Activated CD8-positive, alpha-beta memory T cell treated with anti-CD3 and anti-CD28 coated beads, Interleukin-2, amount 10 ng/mL, durations not matched to agents 7 days and 5 days (primary cell): ENCODE measurements at places on chromosomes 13 and 19. TPM values are rescaled to one million over a fixed set of nuclear protein-coding genes. Genes with fewer than 3 reads are reported as not detected.

HSPB6 gene
- total RNA-seq, result not detected

NPAS1 gene
- total RNA-seq, result 0.68 TPM

LGALS7 gene
- total RNA-seq, result not detected

PDS5B gene
- 57.6 TPM for total RNA-seq

ZNF181 gene
- 1.9 TPM for total RNA-seq

PPP1R13L gene
- 6.4 TPM for total RNA-seq

PABPC3 gene
- 0.52 TPM for total RNA-seq

GRCh38 chr13:43023289-43023963, at the start of gene DNAJC15:
DNAJC15 (plus strand) TSS chr13:43023586; CDS start chr13:43023627, 41 bp downstream.
- H3K27me3 ChIP-seq, result no peaks in the 10 kb centered on the region
- peak within 1 kb of the TSS; percentile 99 for H3K4me3 ChIP-seq
- H3K27ac ChIP-seq, result peak within 1 kb of the TSS; percentile 97
- H3K4me1 ChIP-seq, result peaks cover 33% of the 10 kb centered on the region
- peak; percentile 89 for DNase-seq

GRCh38 chr19:12672744-12673143, 6.1 kb downstream of the WDR83 start:
- H3K27ac ChIP-seq, result no peak overlapping the region
- no peaks in the 10 kb centered on the region for H3K27me3 ChIP-seq
- H3K4me1 ChIP-seq, result peaks cover 40% of the 10 kb centered on the region

DNA sequence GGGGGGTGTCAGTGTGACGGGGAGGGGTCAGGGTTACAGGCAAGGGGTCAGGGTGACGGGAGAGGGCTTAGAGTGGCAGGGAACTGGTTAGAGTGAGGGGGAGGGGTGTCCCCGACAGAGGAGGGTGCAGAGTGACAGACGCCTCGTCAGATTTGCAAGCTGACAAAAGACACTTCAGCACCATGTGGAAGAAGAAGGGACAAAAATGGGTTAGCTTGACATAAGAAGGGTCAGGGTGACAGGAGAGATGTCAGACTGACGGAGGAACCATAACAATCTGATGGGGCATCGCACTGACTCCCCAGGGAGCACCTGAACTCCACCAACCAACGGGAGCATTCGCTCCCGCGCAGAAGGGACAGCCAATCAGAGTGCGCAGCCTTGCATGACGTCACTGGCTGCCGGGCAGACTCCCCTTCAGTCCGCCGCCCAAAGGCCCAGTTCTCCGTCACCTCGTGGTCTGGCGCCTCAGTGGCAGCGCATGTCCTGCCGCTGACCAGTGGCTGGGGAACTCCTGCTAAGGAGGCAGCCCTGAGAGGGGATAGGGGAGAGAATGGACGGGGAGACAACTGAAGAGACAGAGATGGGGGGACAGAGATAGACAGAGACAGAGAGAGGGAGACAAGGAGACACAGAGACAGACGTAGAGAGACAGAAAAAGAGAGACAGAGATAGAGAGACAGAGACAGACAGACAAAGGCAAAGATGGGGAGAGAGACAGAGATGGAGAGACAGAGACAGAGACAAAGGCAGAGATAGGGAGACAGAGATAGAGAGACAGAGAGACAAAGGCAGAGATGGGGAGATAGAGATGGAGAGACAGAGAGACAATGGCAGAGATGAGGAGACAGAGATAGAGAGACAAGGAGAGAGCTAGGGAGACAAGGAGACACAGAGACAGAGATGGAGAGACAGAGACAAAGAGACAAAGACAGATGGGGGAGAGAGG, 30.2 kb downstream of the C19orf81 start:
- DNase-seq, result peak; percentile 87
- H3K4me1 ChIP-seq, result peaks cover 6% of the 10 kb centered on the region
- no peak overlapping the region for H3K4me3 ChIP-seq
- H3K27ac ChIP-seq, result peak overlapping the region; percentile 46
- H3K27me3 ChIP-seq, result peaks cover 8% of the 10 kb centered on the region

DNA sequence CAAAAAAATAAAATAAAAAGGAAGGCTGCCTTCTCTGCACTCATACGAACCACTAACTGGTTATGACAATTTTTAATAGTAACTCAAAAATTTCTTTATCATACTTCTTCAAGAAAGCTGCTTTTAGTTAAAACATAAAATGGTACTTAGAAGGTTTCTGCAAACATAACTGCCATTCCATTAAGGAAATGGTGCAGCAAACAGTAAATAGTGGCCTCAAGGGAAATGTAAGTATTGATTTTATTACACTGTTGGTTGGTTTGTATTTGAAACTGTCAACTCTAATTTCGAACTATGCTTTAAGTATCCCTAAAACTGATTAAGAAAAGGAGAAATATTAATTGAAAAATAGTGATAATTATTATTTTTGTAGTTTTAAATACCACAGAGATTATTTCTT, 278.0 kb downstream of the DACH1 start:
- no peak for DNase-seq
- no peaks in the 10 kb centered on the region for H3K27me3 ChIP-seq
- H3K4me1 ChIP-seq, result no peaks in the 10 kb centered on the region
- no peak overlapping the region for H3K4me3 ChIP-seq

DNA sequence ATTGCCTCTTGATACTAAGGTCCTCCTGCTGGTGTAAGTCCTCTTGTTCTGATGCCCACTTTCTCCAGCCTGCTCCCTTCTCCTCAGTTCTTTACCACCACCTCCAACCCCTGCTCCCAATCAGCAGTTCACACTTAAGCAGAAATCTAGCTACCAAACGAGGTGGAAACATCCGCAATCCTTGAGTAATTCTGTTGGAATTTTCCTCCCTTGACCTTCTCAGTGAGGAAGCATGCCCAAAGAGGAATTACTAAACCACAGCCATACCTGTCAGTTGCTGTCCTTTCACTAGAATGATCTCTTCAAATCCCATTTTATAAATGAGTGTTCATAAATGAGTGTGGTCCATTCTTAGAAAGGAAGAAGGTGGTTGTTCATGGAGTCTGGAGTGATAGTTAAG, 289.9 kb downstream of the DACH1 start:
- DNase-seq, result no peak
- no peak overlapping the region for H3K4me3 ChIP-seq
- no peaks in the 10 kb centered on the region for H3K27me3 ChIP-seq
- H3K27ac ChIP-seq, result no peak overlapping the region
- no peaks in the 10 kb centered on the region for H3K4me1 ChIP-seq

GRCh38 chr19:32890841-32891240, 21.3 kb upstream of the SLC7A9 start:
- H3K4me1 ChIP-seq, result peaks cover 5% of the 10 kb centered on the region
- H3K27ac ChIP-seq, result no peak overlapping the region
- H3K27me3 ChIP-seq, result no peaks in the 10 kb centered on the region
- no peak for DNase-seq

- no peaks in the 10 kb centered on the region for H3K27me3 ChIP-seq
- no peak overlapping the region for H3K4me3 ChIP-seq
- peaks cover 8% of the 10 kb centered on the region for H3K36me3 ChIP-seq
- H3K4me1 ChIP-seq, result peaks cover 45% of the 10 kb centered on the region
- DNase-seq, result no peak
Measured at GRCh38 chr19:29963576-29963975, 21.5 kb downstream of the URI1 start.

DNA sequence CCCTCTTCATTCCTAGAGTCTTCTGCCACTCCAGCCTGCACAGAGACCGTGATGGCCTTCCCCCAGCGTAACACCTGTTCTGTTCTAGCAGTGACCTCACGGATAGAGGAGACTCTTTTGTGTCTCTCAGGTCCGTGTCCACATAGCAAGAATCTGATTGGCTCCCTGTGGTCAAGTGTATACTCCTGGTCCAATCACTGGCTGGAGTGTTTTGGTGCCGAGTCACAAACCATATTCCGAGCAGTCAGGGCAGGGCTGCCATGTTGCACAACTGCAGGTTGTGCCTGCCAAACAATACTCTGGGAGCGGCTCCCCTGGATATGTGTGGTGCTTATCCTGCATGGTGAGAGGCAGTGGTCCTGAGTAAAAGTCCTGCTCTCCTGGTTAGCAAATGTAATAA, 402.4 kb downstream of the KCNRG start:
- no peak overlapping the region for H3K4me3 ChIP-seq
- H3K27me3 ChIP-seq, result peaks cover 8% of the 10 kb centered on the region
- H3K27ac ChIP-seq, result no peak overlapping the region
- H3K36me3 ChIP-seq, result peaks cover 2% of the 10 kb centered on the region

GRCh38 chr13:49740870-49741269, 49.6 kb upstream of the EBPL start:
- H3K27ac ChIP-seq, result no peak overlapping the region
- no peak overlapping the region for H3K4me3 ChIP-seq
- no peaks in the 10 kb centered on the region for H3K27me3 ChIP-seq
- H3K4me1 ChIP-seq, result no peaks in the 10 kb centered on the region
- no peak for DNase-seq

- no peaks in the 10 kb centered on the region for H3K4me1 ChIP-seq
- no peak for DNase-seq
- no peaks in the 10 kb centered on the region for H3K36me3 ChIP-seq
Measured at GRCh38 chr13:44747179-44747578, 171.0 kb upstream of the TSC22D1 start.

GRCh38 chr19:17296976-17297375, 6.2 kb downstream of the ABHD8 start:
- H3K4me3 ChIP-seq, result no peak overlapping the region
- H3K27ac ChIP-seq, result no peak overlapping the region
- no peak for DNase-seq

- H3K27ac ChIP-seq, result no peak overlapping the region
- no peaks in the 10 kb centered on the region for H3K4me1 ChIP-seq
- no peaks in the 10 kb centered on the region for H3K27me3 ChIP-seq
- H3K36me3 ChIP-seq, result no peaks in the 10 kb centered on the region
- no peak for DNase-seq
Measured at GRCh38 chr13:104954210-104954609, 1581.3 kb downstream of the EFNB2 start.

GRCh38 chr13:30704596-30704995, 30.7 kb upstream of the ALOX5AP start:
- peaks cover 19% of the 10 kb centered on the region for H3K27me3 ChIP-seq
- H3K4me1 ChIP-seq, result peaks cover 9% of the 10 kb centered on the region
- no peak overlapping the region for H3K27ac ChIP-seq
- DNase-seq, result peak; percentile 22
- no peaks in the 10 kb centered on the region for H3K36me3 ChIP-seq

DNA sequence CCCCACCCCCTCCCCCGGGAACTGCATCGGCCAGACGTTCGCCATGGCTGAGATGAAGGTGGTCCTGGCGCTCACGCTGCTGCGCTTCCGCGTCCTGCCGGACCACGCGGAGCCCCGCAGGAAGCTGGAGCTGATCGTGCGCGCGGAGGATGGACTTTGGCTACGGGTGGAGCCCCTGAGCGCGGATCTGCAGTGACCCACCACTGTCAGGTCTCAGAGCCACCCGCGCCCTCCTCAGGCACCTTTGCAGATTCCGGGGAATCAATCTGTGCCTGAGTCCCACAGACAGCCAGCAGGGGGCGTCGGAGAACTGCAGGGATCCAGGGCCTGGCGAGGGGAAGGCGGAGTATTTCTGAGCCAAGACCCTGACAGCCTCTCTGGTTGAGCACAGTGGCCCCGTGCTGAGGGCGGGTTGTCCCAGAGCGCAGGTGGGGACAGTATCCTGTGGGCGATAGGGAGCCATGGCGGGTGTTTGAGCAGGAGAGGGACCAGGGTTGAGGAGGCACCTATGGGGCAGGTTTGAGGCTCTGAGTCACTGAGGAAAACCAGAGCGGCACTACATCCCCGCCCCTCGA, 30.4 kb upstream of the CYP4F8 start:
- peak overlapping the region; percentile 35 for H3K4me3 ChIP-seq
- peaks cover 3% of the 10 kb centered on the region for H3K4me1 ChIP-seq
- no peak overlapping the region for H3K27ac ChIP-seq
- H3K36me3 ChIP-seq, result no peaks in the 10 kb centered on the region

- no peak overlapping the region for H3K27ac ChIP-seq
- H3K27me3 ChIP-seq, result peaks cover 2% of the 10 kb centered on the region
- H3K36me3 ChIP-seq, result peaks cover 2% of the 10 kb centered on the region
- H3K4me3 ChIP-seq, result no peak overlapping the region
- no peaks in the 10 kb centered on the region for H3K4me1 ChIP-seq
Measured at GRCh38 chr19:51727349-51727880, 3.6 kb upstream of the HAS1 start.

GRCh38 chr13:37139356-37139755, 33.9 kb upstream of the CSNK1A1L start:
- H3K4me1 ChIP-seq, result no peaks in the 10 kb centered on the region
- no peak overlapping the region for H3K4me3 ChIP-seq
- no peaks in the 10 kb centered on the region for H3K27me3 ChIP-seq
- no peak for DNase-seq

DNA sequence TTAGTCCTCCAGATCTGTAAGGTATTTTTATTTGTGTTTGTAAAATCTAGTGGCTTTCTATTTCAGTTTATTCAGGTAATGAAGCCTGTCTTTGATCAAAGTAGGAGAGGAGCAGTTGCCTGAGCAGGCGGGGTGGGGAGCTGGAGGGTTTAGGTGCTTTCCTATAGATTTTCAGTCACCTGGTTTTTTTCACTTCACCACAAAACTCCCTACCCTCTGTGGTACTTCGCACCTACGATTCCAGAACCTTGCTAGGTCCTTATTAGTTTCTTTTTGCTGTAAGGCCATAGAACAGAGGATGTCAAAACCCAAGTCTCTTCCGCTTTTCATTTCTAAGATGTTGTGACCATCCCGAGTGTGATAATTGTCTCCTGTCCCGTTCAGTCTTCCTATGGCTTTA, 26.6 kb downstream of the SLAIN1 start:
- H3K36me3 ChIP-seq, result peaks cover 74% of the 10 kb centered on the region
- peaks cover 48% of the 10 kb centered on the region for H3K4me1 ChIP-seq
- H3K27me3 ChIP-seq, result no peaks in the 10 kb centered on the region

GRCh38 chr13:46341112-46341711, 45.8 kb downstream of the RUBCNL start:
- H3K27me3 ChIP-seq, result no peaks in the 10 kb centered on the region
- peaks cover 4% of the 10 kb centered on the region for H3K36me3 ChIP-seq
- peak; percentile 55 for DNase-seq
- peaks cover 28% of the 10 kb centered on the region for H3K4me1 ChIP-seq
- H3K4me3 ChIP-seq, result no peak overlapping the region

DNA sequence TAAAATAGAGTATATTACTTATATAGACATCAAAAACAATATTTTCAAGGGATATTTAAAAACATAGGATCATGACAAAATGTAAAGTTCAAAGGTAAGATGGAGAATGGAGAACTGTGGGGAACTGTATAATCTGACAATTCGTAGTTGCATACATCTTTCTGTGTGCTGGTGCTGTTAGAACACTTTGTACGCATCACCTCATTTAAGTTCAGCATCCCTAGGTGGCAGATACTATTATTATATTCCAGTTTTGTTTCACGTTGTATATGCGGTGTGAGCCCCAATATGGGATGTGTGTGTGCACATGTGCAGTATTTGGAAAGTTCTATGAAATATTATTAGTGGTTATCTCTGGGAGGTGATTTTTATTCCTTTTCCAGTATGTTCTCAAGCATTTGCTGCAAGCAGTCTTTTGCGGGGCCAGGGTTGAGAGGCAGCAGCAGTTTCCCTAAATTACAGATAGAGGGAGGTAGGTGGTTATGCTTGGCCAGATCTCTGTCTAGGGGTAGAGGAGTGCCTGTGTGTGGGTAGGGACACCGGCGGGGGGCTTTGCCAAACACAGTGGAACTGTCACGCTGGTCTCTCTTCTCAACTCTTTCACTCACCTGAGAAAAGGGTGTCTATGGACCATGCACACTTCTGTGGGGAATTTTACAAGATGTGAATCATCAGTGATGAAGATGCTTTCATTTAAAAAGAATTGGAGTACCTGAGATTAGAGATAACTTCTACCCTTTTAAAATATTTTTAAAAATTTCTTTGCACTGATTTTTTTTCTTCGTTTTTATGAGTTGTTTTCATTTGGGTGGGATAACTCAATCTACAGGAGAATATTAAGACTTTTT, 55.6 kb upstream of the ALOX5AP start:
- H3K27me3 ChIP-seq, result peaks cover 17% of the 10 kb centered on the region
- H3K4me3 ChIP-seq, result no peak overlapping the region
- no peak overlapping the region for H3K27ac ChIP-seq
